ENCODE measurements at places on chromosomes 6 and 20.

DNA sequence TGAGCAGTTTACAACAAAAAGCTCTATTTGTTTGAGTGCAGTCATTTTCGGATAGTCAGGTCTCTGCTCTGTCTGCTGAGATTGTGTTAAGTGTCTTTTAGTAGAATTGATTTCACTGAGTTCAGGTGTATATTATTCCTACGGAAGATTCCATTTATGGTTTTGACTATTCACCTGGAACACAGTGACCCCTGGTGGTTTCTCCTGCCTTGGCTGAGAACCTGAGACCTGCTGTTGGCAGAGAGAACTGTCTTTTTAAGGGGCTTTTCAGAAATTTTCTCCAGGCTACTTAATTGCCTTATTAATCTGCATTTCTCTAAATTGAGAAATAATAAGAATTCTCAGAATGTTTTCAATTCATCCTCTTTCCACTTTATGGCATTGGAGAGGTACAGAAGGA is 508.0 kb downstream of the TBC1D32 start:
- no peak for DNase-seq

DNA sequence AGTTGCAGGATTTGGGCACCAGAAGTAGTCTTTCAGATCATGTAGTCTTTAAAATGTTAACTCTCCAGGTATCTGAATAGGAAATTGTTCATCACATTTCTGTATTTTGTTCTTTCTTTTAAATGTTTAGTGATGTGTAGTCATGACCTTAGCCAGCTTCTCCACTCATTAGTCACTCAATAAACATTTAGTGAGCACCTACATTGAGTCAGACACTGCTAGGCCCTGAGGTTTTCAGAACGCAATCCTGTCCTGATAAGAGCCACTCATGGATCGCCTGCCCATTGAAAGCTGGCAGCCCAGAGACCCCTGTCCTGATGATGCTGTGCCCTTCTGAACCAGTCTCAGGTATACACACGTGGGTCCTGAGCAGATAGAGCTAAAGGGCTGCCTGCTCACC is 163.4 kb upstream of the HEY2 start:
- no peak for DNase-seq

- no peak for DNase-seq
Observed at GRCh38 chr6:142946924-142947713, 2.1 kb upstream of the HIVEP2 start.

GRCh38 chr20:54107600-54108325 is 37.4 kb upstream of the BCAS1 start:
- no peak for DNase-seq

- no peak for DNase-seq
Observed at GRCh38 chr20:10376270-10377075, 57.5 kb downstream of the MKKS start.

DNA sequence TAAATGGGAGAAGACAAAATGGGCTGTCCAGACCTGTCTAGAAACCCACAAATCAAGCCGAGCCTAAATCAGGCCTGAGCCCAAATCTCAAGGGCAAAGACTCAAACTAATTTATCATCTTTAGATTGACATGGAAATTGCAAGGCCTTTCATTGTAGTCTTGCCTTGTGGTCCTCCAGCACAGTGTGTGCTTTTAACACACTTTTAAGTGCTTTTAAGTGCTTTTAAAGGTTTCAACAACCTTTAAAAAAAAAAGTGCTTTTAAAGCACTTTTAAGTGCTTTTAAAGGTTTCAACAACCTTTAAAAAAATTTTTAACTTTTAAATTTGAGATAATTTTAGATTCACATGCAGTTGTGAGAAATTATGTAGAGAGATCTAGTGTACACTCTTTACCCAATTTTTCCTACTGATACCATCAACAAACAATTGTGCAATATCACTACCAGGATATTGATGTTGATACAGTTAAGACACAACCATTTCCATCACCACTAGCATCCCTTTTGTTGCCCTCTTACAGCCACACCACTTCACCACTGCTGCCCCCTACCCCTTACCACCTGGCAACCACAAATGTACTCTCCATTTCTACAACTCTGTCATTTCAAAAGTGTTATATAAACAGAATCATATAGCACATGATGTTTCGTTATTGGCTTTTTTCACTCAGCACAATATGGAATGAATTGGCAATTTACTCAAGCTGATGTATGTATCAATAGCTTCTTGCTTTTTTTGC is 23.1 kb upstream of the DCBLD1 start:
- no peak for DNase-seq

- no peak for DNase-seq
Observed at GRCh38 chr6:169371344-169372127, 117.9 kb upstream of the THBS2 start.

DNA sequence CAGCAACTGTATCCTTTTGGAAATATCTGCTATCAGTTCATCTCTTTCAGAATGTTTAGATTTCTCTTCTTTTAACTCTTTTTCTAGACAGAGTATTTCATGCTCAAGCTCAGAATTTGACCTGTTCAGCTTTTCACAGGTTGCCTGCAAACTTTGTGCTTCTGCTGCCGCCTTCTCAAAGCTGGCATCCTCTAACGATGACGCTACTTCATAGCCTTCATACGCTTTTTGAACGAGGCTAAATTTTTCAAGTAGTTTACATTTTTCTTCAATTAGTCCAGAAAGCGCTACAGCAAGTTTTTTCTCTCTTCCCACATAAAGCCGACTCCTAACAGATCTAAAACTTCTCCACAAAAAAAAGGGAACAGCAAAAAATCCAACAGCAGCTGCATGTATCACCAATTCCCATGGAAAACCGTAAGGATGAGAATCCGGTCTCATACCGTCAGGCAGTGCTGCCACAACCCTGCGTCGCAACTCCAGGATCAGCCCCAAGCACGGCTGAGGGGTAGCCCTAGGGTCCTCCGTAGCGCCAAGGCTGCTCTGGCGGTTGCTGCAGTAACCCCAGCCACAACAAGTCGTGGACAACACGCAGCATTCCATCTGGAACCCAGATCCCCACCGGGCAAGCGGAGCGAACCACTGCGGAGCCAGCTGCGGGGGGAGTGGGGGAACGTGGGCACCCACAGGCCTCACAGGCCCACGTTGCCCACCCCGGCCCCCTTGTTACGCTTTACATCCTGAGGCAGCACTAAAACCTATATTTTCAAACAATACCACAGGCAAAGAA is 30.6 kb downstream of the DACT2 start:
- no peak for DNase-seq

DNA sequence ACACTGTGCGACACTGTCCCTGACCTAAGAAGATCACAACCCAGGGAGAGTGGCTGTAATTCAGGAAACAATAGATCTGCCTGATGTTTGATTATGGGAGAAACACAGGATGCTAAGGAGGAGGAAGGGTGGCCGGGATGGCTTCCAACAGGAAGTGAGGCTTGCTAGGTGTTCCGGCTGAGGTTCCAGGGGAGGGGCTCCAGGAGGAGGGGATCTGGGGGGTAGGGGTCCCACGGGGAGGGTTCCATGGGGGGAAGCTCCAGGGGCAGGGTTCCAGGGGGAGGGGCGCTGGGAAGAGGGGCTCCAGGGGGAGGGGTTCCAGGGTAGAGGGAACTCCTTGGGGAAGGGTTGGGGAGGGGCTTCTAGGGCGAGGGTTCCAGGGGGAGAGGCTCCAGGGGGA is 48.6 kb downstream of the DAAM2 start:
- DNase-seq = no peak

GRCh38 chr20:45433316-45433715 is 17.4 kb downstream of the PIGT start:
- DNase-seq = no peak

DNA sequence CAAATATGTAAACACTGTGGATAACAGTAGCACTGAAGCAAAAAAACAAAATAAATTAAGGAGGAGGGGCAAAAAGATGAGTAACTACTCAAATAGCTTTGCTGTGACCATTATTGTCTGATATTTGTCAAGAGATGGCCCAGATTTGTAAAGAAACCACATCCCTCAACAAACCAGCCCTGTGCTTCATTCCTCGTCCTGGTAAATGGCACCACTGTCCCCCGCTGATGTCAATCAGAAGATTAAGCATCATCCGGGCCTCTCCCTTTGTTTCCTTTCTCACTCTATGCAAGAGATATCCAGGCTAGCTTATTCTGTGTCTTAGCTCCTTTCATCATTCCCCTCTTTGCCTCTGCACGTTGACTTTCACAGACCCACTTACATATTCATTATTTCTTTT is 259.0 kb downstream of the SYNE1 start:
- no peak for DNase-seq

Measured in NCI-H1694 (cell line).